ENCODE measurements at places on chromosomes 3 and 15. TPM values are rescaled to one million over a fixed set of nuclear protein-coding genes. Genes with fewer than 3 reads are reported as not detected.

Gene HHLA2
- not detected for total RNA-seq

Gene PRSS50
- not detected for total RNA-seq

Gene SYNPR
- not detected for total RNA-seq

Gene ST3GAL6
- total RNA-seq, result 1.1 TPM

Gene SNURF
- 3.9 TPM for total RNA-seq

Gene RASL12
- 1.5 TPM for total RNA-seq

Gene ABHD17C
- 45.3 TPM for total RNA-seq

Gene CADM2
- not detected for total RNA-seq

Gene DNAH12
- total RNA-seq, result 0.08 TPM

Gene LRRK1
- 14.2 TPM for total RNA-seq

Gene FAM81A
- 1.2 TPM for total RNA-seq

Gene HRG
- 0.12 TPM for total RNA-seq

Gene NEK10
- 0.40 TPM for total RNA-seq

Gene ATP6V1A
- total RNA-seq, result 59.5 TPM

Gene MYH15
- 0.08 TPM for total RNA-seq

Gene THOC7
- total RNA-seq, result 70.6 TPM

Gene ADAMTS7
- total RNA-seq, result 0.48 TPM

Gene THPO
- total RNA-seq, result not detected

Gene CSPG5
- 0.48 TPM for total RNA-seq

Gene CACNA2D3
- total RNA-seq, result 7.0 TPM

Gene TMEM207
- total RNA-seq, result not detected

Gene ZNF385D
- 1.7 TPM for total RNA-seq

Gene TRPM1
- not detected for total RNA-seq

Gene PIAS1
- 24.4 TPM for total RNA-seq

All from esophagus mucosa (tissue), 1 donor.